ENCODE measurements at places on chromosomes 5 and 9. TPM values are rescaled to one million over a fixed set of nuclear protein-coding genes. Genes with fewer than 3 reads are reported as not detected.

The ZNF782 gene
- 4.3 TPM for total RNA-seq

The IFNA21 gene
- total RNA-seq: not detected

The DMXL1 gene
- 33.9 TPM for total RNA-seq

The GRM6 gene
- not detected for total RNA-seq

The SCGB3A1 gene
- total RNA-seq: not detected

The CENPH gene
- 50.1 TPM for total RNA-seq

The HTR4 gene
- total RNA-seq: not detected

DNA sequence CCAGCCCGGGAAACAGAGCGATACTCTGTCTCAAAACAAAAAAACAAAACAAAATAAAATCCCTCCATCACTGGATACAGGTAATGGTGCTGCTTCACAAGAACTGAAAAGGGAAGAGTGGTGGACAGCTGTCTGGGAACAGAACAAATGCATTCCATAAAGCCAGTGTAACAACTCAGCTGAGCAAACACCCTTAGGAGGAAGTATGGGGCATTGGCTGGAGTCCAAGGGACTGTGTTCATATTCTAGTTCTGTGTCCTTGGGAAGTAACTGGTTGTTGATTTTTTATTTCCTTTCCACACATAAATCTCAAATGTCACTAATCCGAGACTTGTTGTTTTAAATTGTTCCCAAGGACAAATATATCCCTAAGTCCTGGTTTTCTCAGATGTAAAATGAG is 38.3 kb downstream of the HTR1A start:
- DNase-seq: no peak

DNA sequence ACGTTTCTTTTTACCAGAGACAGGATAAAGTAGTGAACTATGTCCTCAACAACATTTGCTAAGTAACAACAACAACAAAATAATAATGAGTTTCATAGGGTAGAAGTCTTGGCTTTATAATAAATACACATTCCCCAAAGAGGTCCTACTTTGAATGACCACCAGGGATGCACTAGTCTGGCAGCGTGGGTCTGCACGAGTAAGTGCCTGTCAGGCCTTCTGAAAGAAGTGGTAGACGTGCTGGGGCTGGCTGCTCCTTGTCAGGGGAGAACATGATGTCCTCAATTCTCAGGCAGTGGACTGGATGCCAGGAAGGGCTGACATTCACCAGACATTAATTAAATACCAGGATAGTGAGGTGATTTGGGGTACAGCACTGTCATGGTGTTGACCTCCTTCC is 331.1 kb downstream of the TMEM38B start:
- DNase-seq: no peak

GRCh38 chr5:131794586-131794985 is 2.2 kb downstream of the FNIP1 start:
- DNase-seq: no peak

DNA sequence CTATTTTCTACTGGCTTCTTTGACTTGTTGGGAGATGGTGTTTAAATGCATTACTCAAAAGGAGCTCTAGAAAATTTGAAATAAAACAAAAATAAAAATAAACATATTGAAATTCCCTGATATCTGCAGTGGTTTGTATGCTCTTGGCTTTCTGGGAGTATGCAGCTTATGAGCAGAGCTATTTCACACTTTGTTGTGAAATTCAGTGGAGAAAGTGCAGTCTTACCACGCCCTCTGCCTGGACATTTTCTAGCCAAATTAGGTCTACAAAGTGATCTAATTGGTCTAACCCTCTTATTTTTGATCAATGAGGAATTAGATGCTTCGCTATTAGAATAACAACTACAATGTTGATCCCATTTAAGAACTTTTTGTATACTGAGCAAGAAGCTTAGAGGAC is 66.8 kb downstream of the INSYN2B start:
- DNase-seq: no peak

DNA sequence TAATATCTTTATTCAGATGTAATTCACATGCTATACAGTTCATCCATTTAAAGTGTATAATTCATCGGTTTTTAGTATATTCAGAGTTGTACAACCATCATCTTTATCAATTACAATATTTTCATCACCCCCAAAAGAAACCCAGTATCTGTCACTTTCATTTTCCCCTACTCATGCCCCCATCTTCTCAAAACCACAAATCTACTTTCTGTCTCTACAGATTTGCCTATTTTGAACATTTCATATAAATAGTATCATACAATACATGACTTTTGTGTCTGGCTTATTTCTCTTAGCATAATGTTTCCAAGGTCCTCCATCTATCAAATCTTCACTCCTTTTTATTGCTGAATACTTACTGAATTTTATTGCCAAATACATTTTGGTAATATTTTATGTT is 305.1 kb upstream of the SGCD start:
- DNase-seq: no peak

DNA sequence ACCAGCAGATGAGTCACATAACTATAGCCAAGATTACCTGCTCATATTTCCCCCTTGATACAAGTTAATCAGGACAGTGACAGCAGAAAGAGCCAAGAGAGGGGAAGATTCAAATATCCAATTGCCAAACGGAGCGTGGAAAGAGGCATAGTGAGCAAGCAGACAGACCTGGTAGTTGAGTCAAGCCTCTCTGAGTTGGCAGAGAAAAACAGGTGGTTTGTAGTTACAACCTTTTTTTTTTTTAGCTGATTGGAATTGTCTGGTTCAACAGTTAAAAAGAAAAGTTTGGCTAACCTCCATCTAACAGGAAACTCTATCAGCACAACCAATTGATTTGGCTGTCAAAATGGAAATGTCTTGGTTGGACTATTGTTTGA is 272.1 kb downstream of the TLE1 start:
- no peak for DNase-seq
